Foreskin melanocyte (primary cell): ENCODE measurements at places on chromosomes 5 and 9.

- DNase-seq: no peak
These were observed 134.0 kb downstream of the SLC1A3 start for GRCh38 chr5:36740259-36740898.

- DNase-seq: no peak
These were observed 178.0 kb downstream of the TLR4 start for GRCh38 chr9:117882171-117882570.

GRCh38 chr5:38527475-38527874 is 29.0 kb downstream of the LIFR start:
- DNase-seq: no peak

DNA sequence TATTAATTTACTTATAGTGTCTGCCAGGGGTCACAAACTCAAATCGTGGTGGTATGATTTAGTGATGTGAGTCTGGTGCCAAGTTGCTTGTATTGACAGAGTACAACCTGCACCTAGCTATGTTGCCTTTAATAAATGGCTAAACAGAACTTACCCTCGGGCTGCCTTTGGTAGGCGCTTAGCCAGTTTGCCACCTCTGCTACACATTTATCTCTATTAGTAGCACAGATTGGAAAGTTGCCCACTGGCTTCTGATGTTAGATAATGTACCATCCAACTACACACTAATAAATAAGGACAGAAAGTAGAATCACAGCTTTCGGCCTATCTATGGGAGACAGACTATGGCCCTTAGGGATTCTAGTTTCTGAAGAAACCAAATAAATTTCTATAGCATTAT is 368.4 kb downstream of the MAN2A1 start:
- no peak for DNase-seq

GRCh38 chr9:129562917-129563316 is 58.0 kb downstream of the C9orf50 start:
- DNase-seq: no peak
